ENCODE measurements at places on chromosomes 3 and 15.

- peak; percentile 74 for DNase-seq
These were observed 16.8 kb upstream of the MCCC1 start for GRCh38 chr3:183116025-183116614.

- no peak for DNase-seq
These were observed 29.1 kb downstream of the CHST14 start for GRCh38 chr15:40499931-40500330.

DNA sequence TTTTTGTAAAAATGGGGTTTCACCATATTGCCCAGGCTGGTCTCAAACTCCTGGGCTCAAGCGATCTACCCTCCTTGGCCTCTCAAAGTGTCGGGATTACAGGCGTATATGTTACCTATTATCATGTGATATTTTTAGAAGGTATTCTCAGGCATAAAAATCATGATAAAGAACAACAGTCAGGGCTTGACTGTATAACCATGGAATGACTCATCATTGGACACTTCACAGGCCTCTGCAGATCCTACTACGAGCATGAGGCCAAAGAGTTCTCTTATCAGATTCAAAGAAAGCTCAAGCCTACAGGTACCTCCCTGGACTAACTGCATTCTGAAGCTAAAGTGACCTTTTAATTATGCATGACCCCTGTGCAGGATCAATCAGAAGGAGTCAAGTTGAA lies 91.7 kb upstream of the PRICKLE2 start:
- DNase-seq: no peak

DNA sequence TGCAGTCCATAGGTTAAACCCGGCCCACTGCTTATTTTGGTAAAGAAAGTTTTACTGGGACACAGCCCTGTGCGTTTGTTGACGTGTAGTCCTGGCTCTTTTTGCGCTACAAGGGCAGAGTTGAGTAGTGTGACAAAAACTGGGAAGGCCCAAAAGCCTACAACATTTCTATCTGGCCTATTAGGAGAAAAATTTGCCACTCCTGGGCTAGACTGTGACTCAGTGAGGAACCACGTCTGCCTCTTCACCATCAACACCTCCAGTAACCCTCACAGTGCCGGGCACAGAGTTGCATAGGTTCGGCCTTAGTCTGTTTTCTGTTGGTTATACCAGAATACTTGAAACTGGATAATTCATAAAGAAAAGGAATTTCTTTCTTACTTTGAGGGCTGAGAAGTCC lies 110.3 kb downstream of the TOP2B start:
- DNase-seq: no peak

- peak; percentile 46 for DNase-seq
These were observed 25.4 kb downstream of the LINGO1 start for GRCh38 chr15:77607111-77607893.

DNA sequence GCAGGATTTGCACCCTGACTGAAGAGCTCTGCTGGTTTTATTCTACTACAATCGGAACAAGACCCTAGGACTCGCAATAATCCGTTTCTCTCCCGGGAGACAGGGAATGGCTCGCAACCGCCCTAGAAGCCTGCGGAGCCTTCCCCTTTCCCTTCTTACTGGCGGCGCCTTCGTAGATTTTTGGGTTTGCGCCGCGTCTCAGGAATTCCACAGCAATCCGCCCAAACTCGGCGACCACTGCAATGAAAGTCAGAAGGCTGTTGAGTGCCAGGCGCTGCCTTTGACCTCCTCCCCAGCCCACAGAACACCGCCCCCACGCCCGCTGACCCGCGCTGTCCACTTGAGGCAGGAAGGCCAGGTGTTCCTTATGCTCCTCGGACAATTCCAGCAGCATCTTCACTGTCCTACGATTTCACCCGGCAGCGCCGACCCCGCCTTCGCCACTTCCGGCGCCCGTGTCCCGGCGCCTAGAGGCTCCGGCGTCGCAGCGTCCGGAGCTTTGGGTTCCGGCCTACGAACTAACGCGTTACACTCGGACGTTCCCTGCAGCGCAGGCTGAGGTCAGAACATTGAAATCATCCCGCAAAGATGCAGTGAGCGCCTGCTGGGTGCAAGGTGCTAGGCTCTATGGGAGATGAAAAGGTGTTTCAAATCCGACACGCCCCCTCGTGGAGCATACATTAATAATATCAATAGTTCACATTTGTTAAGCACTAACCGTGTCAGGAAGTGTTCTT lies at the start of gene COMMD2:
COMMD2 (minus strand) TSS at position 439 of the 737 bp plus-strand sequence; CDS start at position 394, 45 bp downstream.
- DNase-seq: peak; percentile 76

DNA sequence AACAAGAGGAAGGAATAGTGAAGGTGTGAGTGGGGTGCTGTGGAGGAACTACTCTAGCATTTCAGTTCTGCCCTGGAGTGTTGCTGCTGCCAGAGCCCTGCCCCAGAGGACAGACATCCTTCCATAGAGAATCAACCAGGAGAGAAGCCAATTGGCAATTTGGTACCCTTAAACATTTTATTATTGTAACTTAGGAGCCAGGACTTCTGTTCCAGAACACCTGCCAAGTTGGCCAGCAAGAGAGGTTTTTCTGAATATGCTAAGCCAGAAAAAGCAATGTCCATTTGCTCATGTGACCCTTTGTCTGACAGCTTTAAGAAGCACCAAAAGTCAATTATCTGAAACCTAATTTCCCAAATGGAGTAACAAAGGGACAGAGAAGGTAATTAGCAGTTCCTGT lies 264.9 kb downstream of the MEX3B start:
- DNase-seq: no peak

GRCh38 chr15:41281236-41281635 lies 50.2 kb downstream of the CHP1 start:
- DNase-seq: no peak

- DNase-seq: no peak
These were observed 337.7 kb downstream of the NEK10 start for GRCh38 chr3:27031476-27031875.

DNA sequence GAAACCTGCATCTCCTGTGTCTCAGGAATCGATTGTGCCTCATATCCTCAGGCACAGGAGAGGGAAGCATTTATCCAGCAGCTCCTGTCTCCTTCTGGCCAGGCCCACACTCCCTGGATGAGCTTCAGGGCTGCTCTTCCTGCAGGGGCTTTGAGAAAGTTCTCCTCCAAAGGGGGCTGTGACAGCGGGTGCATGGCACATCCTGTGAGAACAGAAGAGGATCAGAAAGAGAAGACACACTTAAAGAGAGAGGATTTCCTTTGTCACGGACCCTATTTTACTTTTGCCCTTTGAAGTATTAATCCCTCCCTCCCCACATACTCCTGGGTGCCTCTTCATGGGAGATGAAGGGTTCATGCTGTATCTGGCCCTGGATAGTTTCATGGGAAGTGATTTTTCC lies 46.0 kb downstream of the MFSD1 start:
- no peak for DNase-seq

GRCh38 chr3:46998121-46998851 lies 18.8 kb downstream of the NBEAL2 start:
- peak; percentile 94 for DNase-seq

DNA sequence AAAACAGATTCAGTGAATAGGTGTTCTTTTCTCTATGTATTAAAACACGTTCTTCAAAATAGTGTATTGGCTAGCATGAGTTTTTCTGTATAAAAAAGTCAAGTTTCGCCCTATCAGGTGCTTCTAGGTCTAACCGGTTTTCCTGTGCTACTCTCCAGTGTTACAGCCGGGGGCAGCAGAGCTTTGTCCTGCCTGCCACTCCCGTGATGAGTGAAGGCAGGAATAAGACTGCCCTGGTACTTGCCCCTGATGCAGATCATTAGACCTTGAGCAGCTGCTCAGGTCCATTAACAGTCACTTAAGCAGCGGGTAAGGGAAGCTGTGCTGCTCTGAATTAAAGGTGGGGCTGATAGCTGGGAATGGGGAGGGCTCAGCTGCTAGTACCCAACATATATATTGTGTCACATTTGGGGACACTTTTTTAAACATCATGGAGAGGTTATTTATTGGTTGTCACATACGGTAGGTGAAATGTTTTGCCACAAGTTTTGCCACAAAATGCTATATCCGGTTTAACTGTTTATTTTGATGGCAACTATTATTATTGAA lies 1.3 kb upstream of the UNC13C start:
- DNase-seq: peak; percentile 75

Data from stomach (tissue), 19 donors.